ENCODE measurements at places on chromosomes 1 and 21. TPM values are rescaled to one million over a fixed set of nuclear protein-coding genes. Genes with fewer than 3 reads are reported as not detected.

DNA sequence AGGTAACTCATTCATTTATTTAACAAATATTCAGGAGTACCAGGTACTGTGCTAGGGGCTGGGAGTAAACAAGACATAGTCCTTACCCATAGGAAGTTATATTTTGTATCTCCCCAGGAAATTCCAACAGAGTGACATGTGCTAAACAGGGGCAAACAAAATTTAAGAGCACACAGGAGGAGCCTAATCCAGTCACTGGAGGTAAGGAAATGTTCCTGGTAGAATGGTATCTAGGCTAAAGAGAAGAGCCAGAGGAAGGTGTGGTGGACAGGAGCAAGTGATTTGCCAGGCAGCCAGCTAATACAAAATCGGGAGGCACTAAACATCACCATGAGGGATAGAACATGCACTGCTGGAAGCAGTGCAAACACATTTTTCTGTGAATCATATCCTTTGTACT, 10.4 kb downstream of the TEX38 start:
- DNase-seq, result no peak

GRCh38 chr1:192958871-192959270, 100.3 kb downstream of the UCHL5 start:
- no peak for DNase-seq

The FCRL4 gene
- total RNA-seq, result not detected

DNA sequence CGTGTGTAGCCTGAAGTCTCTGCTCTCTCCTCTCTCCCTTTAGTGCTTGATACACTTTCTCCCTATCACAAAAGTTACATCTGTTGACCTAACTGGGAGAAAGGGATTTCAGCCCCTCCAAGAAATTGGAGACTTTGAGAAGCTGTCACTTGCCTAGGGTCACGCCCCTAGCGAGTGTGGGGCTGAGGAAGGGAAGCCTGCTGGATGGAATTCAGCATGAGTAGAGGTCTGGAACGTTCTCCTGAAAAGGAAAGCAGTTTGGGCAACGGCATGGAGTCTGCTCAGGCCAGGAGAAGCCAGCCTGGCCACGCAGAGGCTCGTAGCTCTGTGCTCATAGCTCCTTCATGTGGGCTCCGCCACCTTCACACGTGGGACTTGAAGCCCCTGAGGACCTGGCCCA, 22.4 kb downstream of the COL16A1 start:
- DNase-seq, result no peak

DNA sequence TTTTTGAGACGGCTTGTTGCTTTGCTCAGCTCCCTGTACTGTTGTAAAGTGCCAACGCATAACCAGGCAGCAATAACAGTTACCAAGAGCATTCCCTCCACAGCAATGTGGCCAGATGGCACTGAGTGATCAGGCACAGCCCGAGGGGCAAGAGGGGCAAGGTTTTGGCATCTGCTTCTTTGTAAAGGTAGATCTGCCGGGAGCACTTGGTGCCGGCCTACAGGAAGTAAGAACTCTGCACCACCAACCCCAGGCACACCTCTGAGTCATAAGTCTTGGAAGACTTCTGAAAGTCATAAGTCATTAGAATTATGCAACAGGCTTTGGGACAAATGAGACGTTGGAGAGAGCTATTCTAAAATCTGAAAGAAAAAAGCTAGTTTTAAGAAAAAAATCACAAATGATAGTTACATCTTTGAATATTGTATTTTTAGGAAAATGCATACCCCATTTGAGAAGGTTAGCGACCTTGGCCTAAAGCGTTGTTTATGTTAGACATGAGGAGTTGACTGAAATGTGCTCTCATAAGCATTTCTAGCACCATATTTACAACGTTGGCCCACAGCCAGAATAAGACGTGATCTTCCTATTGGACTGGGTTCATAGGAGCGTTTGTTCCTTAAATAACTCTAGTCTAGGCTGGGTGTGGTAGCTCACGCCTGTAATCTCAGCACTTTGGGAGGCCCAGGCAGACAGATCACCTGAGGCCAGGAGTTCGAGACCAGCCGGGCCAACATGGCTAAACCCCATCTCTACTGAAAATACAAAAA, 37.7 kb upstream of the MAP10 start:
- peak; percentile 99 for DNase-seq

The AK5 gene
- total RNA-seq, result 5.6 TPM

The TDRD5 gene
- not detected for total RNA-seq
